ENCODE measurements at places on chromosomes 12 and 14.

- no peak for DNase-seq
Observed at GRCh38 chr12:68958322-68958721, 25.4 kb upstream of the CPM start.

DNA sequence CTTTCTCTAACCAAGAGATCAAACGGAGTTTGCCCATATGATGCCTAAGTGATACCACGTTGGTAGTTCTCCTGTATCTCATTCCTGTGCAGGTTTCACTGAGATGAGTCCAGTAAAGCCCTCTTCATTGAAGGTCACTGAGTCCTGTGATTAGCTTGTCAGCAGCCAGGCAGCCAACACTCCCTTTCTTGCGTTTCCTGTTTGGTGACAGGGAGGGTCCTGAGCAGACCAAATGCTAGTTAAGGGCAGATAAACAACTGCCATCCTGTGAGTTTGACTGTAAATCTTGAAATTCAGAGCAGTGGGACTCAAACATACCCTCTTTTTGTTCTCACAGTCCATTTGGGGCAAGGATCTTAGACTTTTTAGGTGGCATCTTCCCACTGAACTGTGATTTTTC, 39.4 kb downstream of the ZNF641 start:
- no peak for DNase-seq

DNA sequence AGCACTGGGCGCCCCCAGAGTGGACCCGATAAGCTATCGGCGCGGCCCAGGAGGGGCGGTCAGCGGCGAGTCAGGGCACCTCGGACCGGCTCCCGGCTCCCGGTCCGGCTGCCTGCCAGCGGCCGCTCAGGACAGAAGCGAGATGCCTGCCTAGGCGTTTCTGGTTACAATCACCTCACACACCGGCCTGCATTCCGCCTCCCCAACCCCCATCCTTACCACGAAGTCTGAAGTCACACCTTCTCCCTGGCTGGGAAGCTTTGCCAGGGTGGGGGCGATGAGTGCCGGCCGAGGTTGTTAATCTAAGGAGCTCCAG, 42.6 kb upstream of the TBX5 start:
- DNase-seq = no peak

- DNase-seq = no peak
Observed at GRCh38 chr12:91813701-91814100, 331.9 kb downstream of the BTG1 start.

GRCh38 chr14:34733245-34733644, 18.9 kb upstream of the CFL2 start:
- DNase-seq = no peak

DNA sequence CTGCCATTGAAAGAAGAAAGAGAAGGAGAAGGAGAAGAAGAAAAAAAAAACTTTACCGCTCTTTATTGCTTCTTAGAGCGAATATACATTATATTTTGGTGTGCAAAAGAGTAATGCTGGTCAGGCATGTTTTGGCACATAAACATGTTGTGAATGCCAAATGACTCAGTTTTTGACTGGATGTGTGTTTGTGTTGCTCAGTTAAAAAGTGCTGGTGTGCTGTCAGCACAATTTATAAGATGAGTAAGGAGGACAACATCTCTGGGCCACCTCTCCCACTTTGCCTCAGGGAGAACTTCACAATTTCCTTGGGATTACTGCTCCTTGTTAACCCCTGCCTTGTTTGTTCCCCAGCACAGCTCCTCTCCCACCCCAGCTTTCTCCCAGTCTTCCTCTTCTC, 584.8 kb downstream of the ETNK1 start:
- no peak for DNase-seq

- DNase-seq = no peak
Observed at GRCh38 chr14:74612350-74613021, 449 bp upstream of the LTBP2 start.

GRCh38 chr12:58000499-58000898, 59.1 kb downstream of the ATP23 start:
- DNase-seq = no peak

DNA sequence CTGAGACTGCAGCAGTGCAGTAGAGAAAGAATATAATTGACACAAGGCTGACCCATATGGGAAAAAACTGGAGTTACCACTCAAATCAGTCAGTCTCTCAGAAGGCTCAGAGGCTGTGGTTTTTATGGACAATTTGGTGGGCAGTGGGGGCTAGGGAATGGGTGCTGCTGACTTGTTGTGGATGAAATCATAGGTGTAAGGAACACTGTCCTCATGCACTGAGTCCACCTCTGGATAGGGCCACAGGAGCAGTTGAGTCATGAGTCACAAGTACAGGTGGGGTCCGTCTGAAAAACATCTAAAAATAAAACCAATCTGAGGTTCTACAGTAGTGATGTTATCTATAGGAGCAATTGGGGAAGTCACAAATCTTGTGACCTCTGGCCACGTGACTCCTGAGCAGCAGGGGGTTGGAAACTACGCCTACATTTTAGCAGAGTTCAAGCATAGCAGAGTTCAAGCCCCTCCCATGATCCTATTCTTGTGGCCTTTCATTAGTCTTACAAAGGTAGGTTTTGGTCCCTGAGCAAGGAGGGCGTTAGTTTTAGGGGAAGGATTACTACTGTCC, 18.1 kb upstream of the SGPP1 start:
- DNase-seq = no peak

- DNase-seq = no peak
Observed at GRCh38 chr12:28248555-28249145, 58.4 kb downstream of the CCDC91 start.

DNA sequence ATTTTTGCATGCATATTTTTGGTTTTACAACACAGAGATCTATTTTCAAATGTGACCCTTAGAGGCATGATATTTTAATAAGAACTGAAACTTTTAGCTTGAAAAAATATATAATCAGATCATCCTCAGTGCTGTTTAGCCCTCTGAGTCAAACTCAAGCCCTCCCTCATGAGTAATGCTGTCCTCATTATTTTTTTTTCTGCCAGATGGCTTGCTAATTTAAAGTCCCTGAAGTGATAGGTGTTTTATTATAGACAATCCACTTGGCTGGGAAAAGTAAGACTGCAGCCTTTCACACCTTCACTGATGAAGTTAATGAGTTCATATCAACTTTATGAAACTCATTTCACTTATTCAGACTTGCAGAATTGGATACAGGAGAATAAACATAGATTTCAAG, 227.7 kb downstream of the SLC16A7 start:
- no peak for DNase-seq

All from NCI-H1105 (cell line).